ENCODE measurements at places on chromosomes 12 and 14. TPM values are rescaled to one million over a fixed set of nuclear protein-coding genes. Genes with fewer than 3 reads are reported as not detected.

The KLRB1 gene
- total RNA-seq = not detected

GRCh38 chr12:96465896-96466295, 23.5 kb upstream of the CFAP54 start:
- no peak for DNase-seq

- no peak for DNase-seq
These were observed 24.5 kb downstream of the LRTM2 start for GRCh38 chr12:1844661-1845409.

DNA sequence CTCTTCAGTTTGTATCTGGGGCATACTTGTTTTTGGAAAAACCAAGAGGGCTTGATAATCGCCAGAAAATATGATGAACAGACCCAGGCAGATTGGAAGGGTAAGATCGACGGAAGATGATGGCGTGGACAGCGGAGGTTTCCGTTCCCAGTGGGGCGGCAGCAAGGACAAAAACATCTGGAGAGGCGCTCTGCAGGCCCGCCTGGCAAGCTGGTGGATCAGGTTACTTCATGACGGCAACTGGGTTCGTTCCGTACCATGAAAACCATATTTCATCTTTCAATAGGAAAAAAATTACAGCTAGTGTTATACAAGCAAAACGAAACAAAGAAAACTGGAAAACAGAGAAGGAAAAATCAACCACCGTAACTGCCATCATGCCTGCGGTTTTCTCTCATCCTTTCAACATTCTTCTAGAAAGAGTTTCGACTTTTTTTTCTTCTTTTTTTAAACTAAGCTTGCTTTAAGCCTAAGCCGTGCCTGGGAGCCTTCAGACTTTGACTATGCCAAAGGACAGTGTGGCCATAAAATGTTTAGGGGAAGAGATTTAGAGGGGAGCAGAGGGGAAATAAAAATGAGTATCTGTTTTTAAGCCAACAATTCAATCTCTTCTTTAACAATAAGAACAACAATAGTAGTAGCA, 210.5 kb downstream of the FOXN3 start:
- peak; percentile 76 for DNase-seq

The SERPINA10 gene
- total RNA-seq = 1.2 TPM

- no peak for DNase-seq
These were observed 507 bp upstream of the FKBP4 start for GRCh38 chr12:2794191-2794735.

The RPGRIP1 gene
- not detected for total RNA-seq

The KRT78 gene
- 8.7 TPM for total RNA-seq

The B3GNT4 gene
- 3.6 TPM for total RNA-seq

DNA sequence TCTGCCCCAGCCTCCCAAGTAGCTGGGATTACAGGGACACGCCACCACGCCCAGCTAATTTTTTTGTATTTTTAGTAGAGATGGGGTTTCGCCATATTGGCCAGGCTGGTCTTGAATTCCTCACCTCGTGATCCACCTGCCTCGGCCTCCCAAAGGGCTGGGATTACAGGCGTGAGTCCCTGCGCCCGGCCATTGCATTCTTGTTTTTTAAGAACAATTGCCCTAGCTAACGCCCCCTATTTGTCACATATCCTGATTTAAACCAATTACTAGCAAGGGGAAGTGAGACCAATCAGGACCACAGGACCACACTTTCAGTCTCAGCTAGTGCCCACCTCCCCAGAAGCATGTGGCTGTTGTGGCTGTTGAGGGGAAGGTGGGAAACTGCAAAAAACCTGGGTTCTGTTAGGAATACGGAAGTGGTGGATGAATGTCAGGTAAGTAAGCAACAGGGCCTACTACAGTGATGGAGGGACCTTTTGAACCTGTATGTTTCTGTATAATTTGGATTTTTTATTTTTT, 37.8 kb upstream of the NFYB start:
- DNase-seq = no peak

DNA sequence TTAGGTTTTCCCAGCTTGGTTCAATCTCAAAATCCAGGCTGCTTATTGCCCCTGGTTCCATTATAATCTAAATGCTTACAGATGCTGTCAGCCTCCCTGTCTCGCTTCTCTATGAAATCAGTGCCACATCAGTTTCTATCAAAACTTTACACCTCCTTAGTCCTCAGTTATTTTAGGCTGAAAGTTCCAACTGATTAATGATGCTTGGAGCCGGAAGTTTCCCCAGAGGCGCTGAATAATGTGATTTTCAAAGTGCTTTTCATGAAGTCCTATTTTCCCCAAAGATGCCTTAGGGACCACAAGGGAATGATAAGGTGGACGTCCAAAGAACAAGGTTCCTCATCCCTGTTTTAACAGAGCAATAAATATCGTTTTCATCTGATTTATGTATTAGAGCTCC, 262.4 kb upstream of the RMST start:
- no peak for DNase-seq

The CCDC175 gene
- total RNA-seq = 0.96 TPM

GRCh38 chr12:49439042-49439441, 71.8 kb downstream of the SPATS2 start:
- no peak for DNase-seq
